ENCODE measurements at places on chromosomes 1 and 21. TPM values are rescaled to one million over a fixed set of nuclear protein-coding genes. Genes with fewer than 3 reads are reported as not detected.

Gene LCE1B
- not detected for total RNA-seq

Gene SPATA21
- total RNA-seq: not detected

Gene CFHR2
- total RNA-seq: not detected

- no peak for DNase-seq
Observed at GRCh38 chr1:233045588-233045987, 95.2 kb downstream of the NTPCR start.

GRCh38 chr21:41445465-41445862 lies 19.4 kb downstream of the MX1 start:
- no peak for DNase-seq

DNA sequence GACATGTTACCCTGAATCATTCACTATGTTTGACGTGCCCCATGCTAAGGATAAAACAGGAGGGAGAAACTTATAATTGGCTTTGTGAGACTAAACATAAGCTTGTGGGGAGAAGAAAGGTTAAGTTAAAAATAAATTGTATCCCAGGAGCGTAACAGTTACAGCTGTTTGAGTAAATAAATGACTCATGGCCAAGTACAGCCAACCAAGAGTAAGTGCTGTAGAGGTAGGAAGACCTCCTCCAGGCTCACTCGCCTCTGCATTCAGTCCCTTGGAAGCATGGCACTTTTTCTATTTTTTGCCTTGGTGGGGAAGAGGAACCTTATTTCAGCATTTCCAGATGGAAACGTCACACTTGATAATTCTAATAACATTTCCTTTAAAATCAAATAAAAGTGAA lies 116.5 kb downstream of the ZP4 start:
- DNase-seq: no peak

- no peak for DNase-seq
Observed at GRCh38 chr1:32758177-32758794, 55.7 kb upstream of the SYNC start.

DNA sequence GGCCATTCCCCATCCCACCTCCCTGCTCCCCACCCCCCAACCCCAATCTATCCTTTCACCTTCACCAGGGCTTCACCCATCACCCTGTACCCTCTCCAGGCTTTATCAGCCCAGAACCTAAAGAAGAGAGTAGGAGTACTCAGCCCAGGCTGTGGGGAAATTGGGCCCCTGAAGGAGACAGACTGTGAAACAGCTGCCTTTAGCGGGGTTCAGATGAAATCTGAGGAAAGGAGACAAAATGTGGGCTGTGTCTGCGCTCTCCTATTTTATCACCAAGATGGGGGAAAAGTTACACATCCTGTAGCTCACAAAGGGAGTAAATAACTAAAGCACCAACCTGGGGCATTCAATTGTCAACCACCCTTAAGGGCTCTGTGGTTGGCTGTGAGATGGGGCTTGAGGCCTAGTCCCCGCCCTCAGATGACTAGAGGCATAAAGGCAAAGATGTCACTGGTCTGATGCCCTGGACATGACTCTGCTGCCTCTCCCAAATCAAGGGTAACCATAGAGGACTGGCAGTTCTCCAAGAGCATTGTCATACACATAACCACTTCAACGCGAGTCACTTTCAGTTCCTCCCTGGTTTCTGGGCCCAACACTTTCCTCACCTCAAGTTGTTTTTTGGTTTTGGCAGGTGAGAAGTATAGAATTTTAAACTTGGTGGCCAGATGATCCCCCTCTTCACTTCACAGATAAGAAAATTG lies 30.0 kb downstream of the SLC27A3 start:
- DNase-seq: peak; percentile 76

GRCh38 chr1:233679030-233679429 lies 65.1 kb downstream of the KCNK1 start:
- no peak for DNase-seq

Measured in Daoy (cell line).